Activated CD4-positive, CD25-positive, alpha-beta regulatory T cell treated with anti-CD3 and anti-CD28 coated beads, Interleukin-2, amount 50 U/mL, for 16 hours (primary cell): ENCODE measurements at places on chromosomes 5 and 9.

DNA sequence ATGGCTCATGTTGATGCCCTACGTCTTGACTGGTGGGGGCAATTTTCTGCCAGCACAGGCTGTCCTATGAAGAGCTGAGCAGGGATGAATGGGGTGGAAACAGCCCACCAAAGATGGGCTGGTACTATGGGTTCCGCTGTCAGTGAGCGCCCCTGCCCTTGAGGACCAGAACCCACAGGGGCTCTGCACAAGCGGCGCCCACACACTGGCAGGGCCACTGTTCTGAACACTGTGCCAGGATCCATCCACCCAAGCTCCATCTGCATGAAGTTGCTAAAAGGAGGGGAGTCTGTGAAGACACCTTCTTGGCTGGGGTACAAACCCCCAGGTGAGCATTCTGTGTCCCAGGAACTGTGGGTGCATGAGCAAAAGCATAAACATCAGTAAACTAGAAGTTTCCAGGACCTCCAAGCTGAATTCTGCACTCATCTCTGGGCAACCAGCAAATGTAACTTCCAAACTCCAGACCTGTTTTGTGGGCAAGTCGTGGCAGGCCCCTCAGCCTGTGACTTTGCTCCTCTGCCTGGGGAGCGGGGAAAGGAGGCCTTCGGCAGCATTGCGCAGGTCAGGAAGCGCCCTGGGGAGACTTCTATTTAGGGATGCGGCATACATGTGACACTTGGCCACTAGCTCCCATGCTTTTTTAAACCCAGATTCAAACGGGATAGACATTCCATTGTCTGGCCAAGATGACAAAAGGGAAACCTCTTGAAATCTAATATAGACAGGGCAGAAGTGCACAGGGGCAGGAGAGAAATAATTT is 48.9 kb downstream of the PTPN3 start:
- no peak for DNase-seq

DNA sequence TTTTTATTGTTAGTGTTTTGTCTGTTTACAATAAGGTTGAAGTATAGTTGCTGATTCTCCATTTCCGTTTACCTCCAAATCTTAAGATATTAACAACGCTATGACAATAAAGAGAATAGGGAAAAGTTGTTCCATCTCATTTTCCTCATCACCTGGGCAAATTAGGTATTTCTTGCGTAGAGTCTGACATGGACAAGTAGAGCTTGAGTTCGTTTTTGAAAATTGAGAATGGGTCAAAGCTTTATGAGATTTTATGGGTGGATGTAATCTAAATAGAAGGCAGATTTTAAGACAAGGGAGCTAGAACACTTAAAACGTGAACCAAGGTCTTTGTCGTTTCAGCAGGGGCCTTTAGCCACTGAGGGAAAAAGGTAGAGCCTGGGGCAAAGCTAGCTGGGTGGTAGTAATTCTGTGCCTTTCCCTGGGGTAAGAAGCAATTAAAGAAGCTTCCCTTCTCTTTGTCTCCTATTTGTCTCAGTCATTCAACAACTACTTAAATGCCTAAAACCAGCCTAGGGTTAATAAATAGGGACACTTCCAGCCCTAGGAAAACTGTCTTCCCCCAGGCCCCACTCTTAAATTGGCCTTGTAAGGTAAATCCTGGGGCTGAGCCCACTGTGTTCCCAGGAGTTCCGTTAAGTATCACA is 551 bp upstream of the CAAP1 start:
- DNase-seq: no peak

DNA sequence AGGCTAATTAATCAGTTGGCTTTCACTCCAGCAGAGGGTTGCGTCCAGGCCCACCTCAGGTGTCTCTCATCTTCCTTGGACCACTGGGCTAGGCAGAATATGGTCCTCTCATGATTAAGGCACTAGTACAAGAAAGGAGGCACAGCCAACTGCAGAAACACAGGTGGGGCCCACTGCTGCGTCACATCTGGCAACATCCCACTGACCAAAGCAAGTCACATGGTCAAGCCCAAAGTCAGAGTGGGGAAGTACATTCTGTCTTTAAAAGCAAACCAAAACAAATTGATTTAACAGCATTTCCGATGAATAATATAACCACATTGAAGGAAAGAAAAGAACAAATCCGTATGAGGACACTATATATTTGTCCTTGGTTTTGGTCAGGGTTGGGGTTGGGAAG is 28.0 kb upstream of the UBTD2 start:
- no peak for DNase-seq

DNA sequence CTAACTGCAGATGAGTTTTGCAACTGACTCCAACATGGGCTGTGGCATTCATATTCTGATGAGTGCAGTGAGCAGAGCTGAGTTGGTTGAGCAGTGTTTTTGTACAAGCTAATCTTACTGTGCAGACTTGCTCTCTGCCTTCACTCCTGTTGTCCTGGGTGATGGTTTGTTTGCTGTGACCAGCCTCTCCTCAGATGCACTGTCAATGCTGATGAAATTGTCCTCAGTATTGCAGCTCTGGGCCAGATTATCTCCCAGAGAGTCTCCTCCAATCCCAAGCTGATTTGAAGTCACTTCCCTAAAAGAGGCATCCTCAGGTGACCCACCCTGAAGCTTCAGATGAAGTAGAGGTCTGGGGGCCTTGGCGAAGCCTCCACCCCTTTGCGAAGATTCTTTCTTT is 581.8 kb downstream of the ACTL7B start:
- DNase-seq: no peak

DNA sequence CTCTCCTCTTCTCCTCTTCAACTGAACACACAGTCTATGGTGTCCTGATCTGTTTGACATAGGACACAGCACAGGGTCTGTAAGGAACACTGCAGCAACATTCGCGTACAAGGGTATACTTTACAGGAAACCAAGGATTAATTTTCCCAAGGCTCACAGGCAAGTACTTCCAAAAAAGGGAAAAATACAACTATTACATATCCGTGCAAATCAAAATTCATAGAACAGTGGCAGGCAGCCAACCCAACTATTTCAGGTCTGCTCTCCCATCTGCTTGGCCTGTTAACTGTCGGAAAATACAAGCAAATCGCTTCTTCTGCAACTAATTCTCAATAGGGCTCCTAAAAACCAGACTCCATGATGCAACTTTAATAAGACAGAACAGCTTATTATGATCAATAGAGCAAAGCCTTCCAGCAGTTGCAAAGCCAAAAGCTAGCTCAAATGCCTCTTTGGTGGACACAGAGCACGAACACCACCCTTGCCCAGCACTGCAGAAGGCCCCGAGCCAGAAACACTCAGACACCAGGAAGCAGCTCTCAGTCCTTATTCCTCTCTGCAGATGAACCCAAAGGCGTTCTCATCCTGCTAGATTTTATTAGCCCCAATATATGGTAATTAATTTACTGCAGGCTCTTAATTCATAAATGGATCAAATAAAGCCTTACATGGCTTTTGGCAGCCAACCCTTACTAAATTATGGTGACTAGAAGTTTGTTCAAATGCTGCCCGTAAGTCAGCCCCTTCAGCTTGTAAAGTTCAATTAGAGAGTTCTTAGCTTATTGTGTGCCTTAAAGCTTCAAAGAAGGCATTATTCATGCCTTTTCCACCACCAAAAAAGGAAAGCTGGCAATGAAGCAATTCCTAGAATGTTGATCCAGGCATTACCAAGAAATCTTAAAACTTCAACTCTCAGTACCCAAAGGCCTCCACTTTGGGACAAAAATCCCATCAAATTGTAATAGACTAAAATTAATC is 68.8 kb downstream of the ZNF608 start:
- DNase-seq: no peak

DNA sequence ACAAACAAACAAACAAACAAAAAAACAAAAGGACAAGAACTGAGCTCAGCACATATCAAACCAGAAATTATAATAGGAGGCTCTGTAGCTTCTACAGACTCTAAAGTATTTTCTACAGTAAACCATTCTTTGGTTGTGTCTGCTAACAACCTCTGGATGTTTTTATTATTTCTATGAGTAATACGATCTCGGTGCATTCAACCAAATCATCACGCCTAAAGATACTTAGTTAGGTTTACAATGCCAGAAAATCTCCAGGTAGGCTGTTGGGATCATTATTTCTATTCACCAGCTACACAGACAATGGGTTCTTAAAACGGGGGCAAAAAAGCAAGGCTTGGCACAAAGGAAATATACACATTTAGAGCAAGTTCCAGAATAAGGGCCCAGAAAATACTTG is 41.6 kb upstream of the ALDOB start:
- DNase-seq: no peak

DNA sequence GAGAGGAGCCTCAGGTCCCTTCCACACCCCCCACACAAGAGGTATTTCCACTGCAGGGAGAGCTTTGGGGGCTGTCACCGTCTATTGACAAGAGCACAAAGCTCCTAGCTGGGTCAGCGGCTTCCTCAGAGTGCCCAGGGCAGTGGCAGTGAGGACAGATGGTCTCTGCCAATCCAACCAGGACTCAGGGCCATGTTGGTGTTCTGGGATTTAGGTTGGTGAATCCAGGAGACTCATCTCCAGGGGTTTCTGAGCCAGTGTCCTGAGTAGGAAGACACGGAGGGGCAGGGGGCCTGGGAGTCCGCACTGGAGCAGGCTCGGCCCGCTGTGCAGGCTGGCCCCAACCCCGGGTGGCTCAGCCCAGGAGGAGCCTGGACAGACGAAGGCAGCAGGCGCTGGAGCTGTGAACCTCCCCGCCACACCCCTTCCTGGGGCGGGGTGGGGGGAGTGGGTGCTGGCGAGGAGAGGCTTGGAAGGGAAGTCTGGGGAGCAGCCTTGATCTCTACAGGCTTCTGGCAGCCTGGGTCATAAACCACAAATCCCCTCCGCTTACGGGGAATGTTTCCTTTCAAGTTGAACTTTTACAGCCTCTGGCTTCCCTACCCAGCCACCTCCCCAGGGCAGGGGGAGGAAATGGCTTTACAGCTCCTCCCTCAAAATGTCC is 19.6 kb downstream of the CRB2 start:
- DNase-seq: no peak
